ENCODE measurements at places on chromosomes 13 and 19. TPM values are rescaled to one million over a fixed set of nuclear protein-coding genes. Genes with fewer than 3 reads are reported as not detected.

DNA sequence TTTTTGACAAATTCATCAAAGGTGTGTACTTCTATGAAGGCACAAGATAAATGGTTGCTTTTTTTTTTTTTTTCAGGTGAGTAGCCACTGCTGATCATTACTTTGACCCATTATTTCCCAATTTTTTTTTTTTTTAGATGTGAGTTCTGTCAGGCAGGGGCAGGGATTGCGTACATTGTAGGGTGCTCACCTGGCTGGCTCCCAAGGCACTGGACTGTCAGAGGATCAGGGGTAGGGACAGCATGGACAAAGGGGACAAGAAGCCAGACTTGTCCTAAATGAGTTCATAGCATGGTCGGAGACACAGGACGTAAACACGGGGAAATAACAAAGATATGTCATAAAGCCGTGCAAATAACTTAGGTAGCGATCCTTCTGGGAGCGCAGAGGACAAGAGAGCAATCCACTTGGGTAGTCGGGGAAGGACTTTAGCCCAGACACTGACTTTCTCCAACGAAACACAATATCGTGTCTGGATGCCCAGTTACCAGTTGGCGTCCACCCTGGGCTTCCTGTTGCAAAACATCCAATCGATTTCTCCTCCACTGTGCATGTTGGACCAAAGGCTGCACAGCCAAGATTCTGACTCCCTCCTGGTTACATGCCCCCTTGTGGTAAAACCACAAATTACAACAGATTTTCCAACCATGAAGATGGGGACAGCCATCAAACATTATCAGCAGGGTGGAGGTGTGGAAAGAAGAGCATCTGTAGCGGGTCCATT, 27.5 kb upstream of the KATNAL1 start:
- no peak overlapping the region for H3K27ac ChIP-seq
- H3K36me3 ChIP-seq, result no peaks in the 10 kb centered on the region
- H3K27me3 ChIP-seq, result no peaks in the 10 kb centered on the region
- H3K4me3 ChIP-seq, result no peak overlapping the region

- H3K4me1 ChIP-seq, result no peaks in the 10 kb centered on the region
- no peaks in the 10 kb centered on the region for H3K36me3 ChIP-seq
- no peaks in the 10 kb centered on the region for H3K27me3 ChIP-seq
- no peak overlapping the region for H3K27ac ChIP-seq
Measured at GRCh38 chr13:39455521-39456175, 147.3 kb downstream of the LHFPL6 start.

DNA sequence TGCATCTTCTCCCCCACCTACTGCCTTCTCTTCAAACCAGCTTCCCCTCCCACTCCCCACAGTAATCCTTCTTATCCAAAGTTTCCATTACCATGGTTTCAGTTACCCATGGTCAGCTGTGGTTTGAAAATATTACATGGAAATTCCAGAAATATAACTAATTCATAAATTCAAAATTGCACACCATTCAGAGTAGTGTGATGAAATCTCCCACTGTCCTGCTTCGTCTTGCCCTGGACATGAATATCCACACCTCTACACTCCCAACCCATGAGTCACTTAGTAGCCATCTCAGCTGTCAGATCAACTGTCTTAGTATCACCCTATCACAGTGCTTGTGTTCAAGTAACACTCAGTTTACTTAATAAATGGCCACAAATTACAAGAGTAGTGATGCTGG, 3.8 kb upstream of the KCTD12 start:
- no peak overlapping the region for H3K27ac ChIP-seq
- no peak for DNase-seq
- H3K27me3 ChIP-seq, result no peaks in the 10 kb centered on the region
- H3K36me3 ChIP-seq, result no peaks in the 10 kb centered on the region
- H3K4me3 ChIP-seq, result no peak overlapping the region

The EPSTI1 gene
- 3.2 TPM for total RNA-seq

DNA sequence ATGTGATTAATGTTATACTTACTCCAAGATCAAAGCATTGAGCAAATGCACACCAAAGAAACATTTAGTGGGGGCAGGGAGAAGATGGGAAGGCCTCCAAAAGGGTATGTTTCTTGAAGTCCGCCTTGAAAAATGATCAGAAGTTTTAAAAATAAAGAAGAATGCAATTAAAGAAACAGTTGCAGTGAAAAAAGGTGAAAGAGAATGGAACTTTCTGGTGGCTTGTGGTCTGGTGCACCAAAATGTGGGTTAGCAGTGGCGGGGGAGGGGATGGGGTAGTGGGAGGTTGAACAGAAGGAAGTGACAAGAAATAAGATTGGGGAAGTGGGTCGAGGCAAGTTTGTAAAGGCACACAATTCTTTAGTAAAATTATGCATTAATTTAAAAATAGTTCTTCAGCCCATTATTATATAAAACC, 2.5 kb downstream of the LCP1 start:
- H3K27ac ChIP-seq, result no peak overlapping the region
- no peak overlapping the region for H3K4me3 ChIP-seq
- no peak for DNase-seq
- H3K36me3 ChIP-seq, result no peaks in the 10 kb centered on the region
- no peaks in the 10 kb centered on the region for H3K27me3 ChIP-seq

GRCh38 chr19:40633207-40633606, 32.0 kb downstream of the LTBP4 start:
- no peaks in the 10 kb centered on the region for H3K27me3 ChIP-seq
- H3K4me1 ChIP-seq, result peaks cover 2% of the 10 kb centered on the region
- DNase-seq, result no peak
- H3K36me3 ChIP-seq, result peaks cover 14% of the 10 kb centered on the region
- H3K27ac ChIP-seq, result peak overlapping the region; percentile 63
- H3K4me3 ChIP-seq, result no peak overlapping the region

DNA sequence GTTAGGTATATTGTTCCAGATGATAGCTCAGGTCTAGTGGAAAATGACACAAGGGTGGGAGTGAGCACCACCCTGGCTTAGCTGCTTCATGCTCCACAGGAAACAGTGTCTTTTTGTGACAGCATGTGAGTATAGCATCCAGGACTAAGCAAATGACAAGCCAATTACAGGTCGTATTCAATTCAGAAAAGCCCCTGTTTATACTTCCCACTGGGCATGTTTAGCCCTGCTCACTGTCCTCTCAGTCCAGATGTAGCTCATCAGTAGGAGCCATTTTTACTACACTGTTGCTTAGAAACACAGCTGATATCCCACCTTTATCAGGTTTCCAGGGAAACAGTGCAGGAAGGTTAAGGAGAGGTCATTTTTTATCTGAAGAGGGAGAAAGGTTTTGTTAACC, 8.0 kb downstream of the ABHD13 start:
- DNase-seq, result no peak
- no peak overlapping the region for H3K4me3 ChIP-seq
- no peaks in the 10 kb centered on the region for H3K27me3 ChIP-seq
- H3K36me3 ChIP-seq, result no peaks in the 10 kb centered on the region

GRCh38 chr13:55887561-55887960, 1253.2 kb upstream of the PRR20A start:
- no peak overlapping the region for H3K27ac ChIP-seq
- H3K4me3 ChIP-seq, result no peak overlapping the region
- H3K4me1 ChIP-seq, result no peaks in the 10 kb centered on the region
- no peaks in the 10 kb centered on the region for H3K36me3 ChIP-seq

DNA sequence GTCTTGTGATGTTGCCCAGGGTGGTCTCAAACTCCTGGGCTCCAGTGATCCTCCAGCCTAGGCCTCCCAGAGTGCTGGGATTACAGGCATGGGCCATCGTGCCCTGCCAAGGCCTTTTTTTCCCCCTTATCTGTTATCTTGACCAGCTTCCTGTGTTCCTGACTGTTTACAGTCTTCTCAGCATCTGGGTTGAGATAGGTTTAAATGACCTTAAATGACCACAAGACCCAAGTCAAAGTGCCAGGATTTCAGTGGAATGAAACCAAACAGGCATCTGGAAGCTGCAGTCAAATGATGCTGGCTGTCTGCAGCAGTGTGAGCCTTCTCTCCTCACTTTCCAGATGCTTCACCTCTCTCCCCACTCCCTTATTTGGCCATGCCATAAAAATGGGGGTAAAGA, 114.2 kb upstream of the CLDN10 start:
- H3K4me3 ChIP-seq, result no peak overlapping the region
- H3K27ac ChIP-seq, result no peak overlapping the region
- H3K4me1 ChIP-seq, result no peaks in the 10 kb centered on the region
- no peak for DNase-seq

DNA sequence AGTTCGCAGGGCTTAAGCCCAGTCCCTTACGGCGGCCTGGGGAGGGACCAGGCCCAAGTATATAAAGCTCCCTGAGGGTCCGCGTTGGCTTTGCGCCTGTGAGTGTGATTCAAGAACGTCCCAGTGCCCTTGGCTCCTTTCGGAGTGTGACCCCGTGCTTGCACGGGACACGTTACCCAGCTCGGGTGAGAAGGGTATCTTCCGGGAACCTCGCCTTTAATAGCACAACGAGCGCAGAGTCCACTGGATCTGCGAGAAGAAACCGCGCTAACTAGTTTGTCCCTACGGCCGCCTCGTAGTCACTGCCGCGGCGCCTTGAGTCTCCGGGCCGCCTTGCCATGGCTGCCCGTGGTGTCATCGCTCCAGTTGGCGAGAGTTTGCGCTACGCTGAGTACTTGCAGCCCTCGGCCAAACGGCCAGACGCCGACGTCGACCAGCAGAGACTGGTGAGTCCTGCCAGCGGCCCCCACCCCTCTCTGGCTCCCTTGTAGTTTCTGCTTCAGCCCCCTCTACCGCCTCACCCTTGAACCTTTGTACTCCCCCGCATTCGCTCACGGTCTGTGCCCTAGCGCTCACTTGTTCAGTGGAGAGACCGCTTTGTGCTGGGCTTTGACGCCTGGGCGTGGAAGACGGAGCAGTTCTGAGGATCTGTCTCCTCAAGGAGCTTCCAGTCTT, at the start of gene DNAJC15:
Gene DNAJC15 (plus strand): TSS at position 298 of the 675 bp plus-strand sequence. CDS start 41 bp downstream, at position 339.
- H3K27me3 ChIP-seq, result no peaks in the 10 kb centered on the region
- H3K4me3 ChIP-seq, result peak within 1 kb of the TSS; percentile 80
- peak; percentile 88 for DNase-seq
- H3K36me3 ChIP-seq, result no peaks in the 10 kb centered on the region

- no peaks in the 10 kb centered on the region for H3K27me3 ChIP-seq
- no peaks in the 10 kb centered on the region for H3K36me3 ChIP-seq
- no peak for DNase-seq
- peaks cover 16% of the 10 kb centered on the region for H3K4me1 ChIP-seq
Measured at GRCh38 chr13:48571126-48571913, 38.4 kb upstream of the RCBTB2 start.

- no peak overlapping the region for H3K4me3 ChIP-seq
- no peaks in the 10 kb centered on the region for H3K4me1 ChIP-seq
- no peak overlapping the region for H3K27ac ChIP-seq
- DNase-seq, result no peak
- H3K36me3 ChIP-seq, result no peaks in the 10 kb centered on the region
Measured at GRCh38 chr13:90910018-90910639, 437.4 kb upstream of the MIR17HG start.

GRCh38 chr19:29620931-29621351, 14.9 kb downstream of the POP4 start:
- no peak overlapping the region for H3K27ac ChIP-seq
- peaks cover 4% of the 10 kb centered on the region for H3K36me3 ChIP-seq
- H3K4me1 ChIP-seq, result no peaks in the 10 kb centered on the region
- no peak for DNase-seq
- no peaks in the 10 kb centered on the region for H3K27me3 ChIP-seq
- no peak overlapping the region for H3K4me3 ChIP-seq

DNA sequence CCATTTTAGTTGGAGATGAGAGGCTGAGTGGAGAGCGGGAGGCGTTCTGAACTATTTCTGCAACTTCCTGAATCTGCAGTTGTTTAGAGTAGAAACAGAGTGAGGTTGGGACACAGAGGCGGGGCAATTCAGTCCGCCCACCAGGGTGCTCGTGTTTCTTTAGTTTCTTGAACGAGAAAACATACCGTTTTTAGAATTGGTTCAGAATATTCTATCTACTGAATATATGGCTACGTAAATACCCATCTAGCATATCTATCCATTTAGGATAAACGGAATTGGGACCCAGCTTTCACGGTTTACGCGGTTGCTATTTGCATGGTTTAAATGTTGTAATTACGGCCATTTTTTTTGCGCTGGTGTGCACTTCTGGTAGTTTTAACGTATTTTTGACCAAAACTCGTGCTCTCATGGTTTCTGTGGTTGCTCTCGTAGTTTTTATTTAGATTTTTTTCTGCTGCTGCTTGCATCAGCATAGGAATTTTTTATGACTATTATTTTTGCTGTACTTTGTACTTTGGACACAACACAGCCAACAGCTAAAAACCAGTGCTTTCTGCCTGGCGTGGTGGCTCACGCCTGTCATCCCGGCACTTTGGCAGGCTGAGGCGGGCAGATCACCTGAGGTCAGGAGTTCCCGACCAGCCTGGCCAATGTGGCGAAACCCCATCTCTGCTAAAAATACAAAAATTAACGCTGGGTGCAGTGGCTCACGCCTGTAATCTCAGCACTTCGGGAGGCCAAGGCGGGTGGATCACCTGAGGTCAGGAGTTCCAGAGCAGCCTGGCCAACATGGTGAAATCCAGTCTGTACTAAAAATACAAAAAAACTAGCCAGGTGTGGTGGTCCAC, 32.7 kb downstream of the TIMM13 start:
- DNase-seq, result no peak
- H3K4me1 ChIP-seq, result no peaks in the 10 kb centered on the region
- H3K36me3 ChIP-seq, result no peaks in the 10 kb centered on the region
- H3K27me3 ChIP-seq, result no peaks in the 10 kb centered on the region
- H3K27ac ChIP-seq, result no peak overlapping the region

- H3K4me3 ChIP-seq, result no peak overlapping the region
- H3K27ac ChIP-seq, result no peak overlapping the region
- no peaks in the 10 kb centered on the region for H3K4me1 ChIP-seq
- no peaks in the 10 kb centered on the region for H3K36me3 ChIP-seq
- H3K27me3 ChIP-seq, result no peaks in the 10 kb centered on the region
- DNase-seq, result no peak
Measured at GRCh38 chr13:106398289-106398688, 137.2 kb downstream of the EFNB2 start.

The IL4I1 gene
- 0.96 TPM for total RNA-seq

- peaks cover 11% of the 10 kb centered on the region for H3K4me1 ChIP-seq
- no peak for DNase-seq
- H3K27ac ChIP-seq, result peak overlapping the region; percentile 97
- H3K4me3 ChIP-seq, result peak overlapping the region; percentile 97
- H3K27me3 ChIP-seq, result no peaks in the 10 kb centered on the region
- peaks cover 46% of the 10 kb centered on the region for H3K36me3 ChIP-seq
Measured at GRCh38 chr19:54449701-54450069, 686 bp downstream of the LENG8 start.

The MAG gene
- not detected for total RNA-seq

DNA sequence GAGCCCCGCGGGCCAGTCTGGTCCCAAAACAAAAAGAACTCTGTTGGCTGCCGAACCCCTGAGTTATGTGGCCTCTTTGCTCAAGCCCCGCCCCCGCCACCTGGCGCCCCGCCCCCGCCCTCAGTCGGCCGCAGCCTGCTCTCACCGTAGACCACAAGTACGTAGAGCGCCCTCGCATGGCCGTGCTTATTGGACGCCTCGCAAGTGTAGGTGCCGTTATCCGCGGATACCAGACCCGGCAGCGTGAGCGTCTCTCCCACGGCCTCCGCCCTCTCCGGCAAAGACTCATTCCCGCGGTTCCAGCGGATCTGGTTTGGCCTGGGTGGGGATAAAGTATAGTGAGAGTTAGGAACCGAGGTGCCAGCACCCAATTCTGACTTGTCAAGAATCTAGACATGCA, 5.5 kb upstream of the ZNF428 start:
- H3K36me3 ChIP-seq, result no peaks in the 10 kb centered on the region
- H3K4me3 ChIP-seq, result no peak overlapping the region
- no peaks in the 10 kb centered on the region for H3K27me3 ChIP-seq
- H3K27ac ChIP-seq, result no peak overlapping the region

The TNNI3 gene
- not detected for total RNA-seq

GRCh38 chr19:45779231-45780145, 2.8 kb downstream of the DMPK start:
- H3K27ac ChIP-seq, result peak overlapping the region; percentile 93
- peaks cover 31% of the 10 kb centered on the region for H3K4me1 ChIP-seq
- peak overlapping the region; percentile 94 for H3K4me3 ChIP-seq
- peak; percentile 89 for DNase-seq
- H3K36me3 ChIP-seq, result peaks cover 34% of the 10 kb centered on the region

Measured in ascending aorta (tissue), 2 donors.